Heart left ventricle (tissue), 16 donors: ENCODE measurements at places on chromosomes 5 and 9. TPM values are rescaled to one million over a fixed set of nuclear protein-coding genes. Genes with fewer than 3 reads are reported as not detected.

DNA sequence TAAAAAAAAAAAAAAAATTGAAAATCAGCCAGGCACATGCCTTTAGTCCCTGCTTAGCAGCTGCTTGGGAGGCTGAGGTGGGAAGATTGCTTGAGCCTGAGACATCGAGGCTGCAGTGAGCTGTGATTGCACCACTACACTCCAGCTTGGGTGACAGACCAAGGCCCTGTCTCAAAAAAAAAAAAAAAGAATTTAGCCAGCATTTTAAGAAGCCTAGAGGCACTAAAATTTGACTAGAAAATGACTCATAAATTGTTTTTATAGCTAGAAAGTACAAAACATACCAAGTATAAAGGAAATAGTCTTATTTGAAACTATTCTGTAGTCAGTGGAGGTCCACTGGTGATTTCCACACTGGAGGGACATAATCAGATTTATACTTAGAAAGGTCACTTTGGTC, 17.5 kb downstream of the LRRC70 start:
- DNase-seq = no peak

- no peak for DNase-seq
Observed at GRCh38 chr5:8884029-8884428, 661.8 kb downstream of the SEMA5A start.

DNA sequence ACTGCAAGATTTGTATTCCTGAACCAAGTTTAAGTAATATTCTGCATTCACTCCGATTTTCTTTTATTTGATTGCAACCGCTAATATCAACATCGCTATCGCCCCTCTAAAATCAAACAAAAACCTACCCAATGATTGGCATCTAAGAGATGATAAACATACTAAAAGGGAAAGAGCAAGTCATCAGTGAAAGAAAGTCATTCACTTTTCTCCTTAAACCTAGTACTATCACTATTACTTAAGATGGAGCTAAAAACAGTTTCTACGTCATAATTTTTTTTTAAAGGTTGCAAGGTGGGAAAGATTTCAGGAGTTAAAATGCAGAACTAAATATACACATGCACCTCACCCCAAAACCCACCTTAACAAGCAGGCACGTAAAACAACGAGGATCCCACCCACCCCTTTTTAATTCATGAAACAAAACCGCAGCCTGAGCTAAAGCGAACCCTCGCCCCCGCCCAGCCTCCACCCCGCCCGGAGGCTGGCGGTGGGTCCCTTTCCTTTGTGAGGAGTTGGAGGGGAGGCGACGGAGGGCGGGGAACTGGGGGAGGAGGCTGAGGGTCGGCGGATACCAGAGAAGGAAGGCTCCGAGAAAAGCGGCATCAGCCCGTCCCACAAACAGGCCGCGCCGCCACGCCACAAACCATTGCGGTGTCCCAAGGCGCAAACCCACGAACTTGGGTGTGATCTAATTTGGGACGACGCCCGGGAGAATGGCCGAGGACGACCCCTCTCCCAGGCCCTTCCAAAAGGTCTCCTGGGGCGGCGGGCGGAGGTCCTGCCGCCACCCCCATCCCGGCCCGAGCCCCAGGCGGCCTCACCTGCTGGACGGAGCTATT, 861 bp downstream of the UBQLN1 start:
- DNase-seq = peak; percentile 38

IZUMO3 gene
- total RNA-seq = not detected

DNA sequence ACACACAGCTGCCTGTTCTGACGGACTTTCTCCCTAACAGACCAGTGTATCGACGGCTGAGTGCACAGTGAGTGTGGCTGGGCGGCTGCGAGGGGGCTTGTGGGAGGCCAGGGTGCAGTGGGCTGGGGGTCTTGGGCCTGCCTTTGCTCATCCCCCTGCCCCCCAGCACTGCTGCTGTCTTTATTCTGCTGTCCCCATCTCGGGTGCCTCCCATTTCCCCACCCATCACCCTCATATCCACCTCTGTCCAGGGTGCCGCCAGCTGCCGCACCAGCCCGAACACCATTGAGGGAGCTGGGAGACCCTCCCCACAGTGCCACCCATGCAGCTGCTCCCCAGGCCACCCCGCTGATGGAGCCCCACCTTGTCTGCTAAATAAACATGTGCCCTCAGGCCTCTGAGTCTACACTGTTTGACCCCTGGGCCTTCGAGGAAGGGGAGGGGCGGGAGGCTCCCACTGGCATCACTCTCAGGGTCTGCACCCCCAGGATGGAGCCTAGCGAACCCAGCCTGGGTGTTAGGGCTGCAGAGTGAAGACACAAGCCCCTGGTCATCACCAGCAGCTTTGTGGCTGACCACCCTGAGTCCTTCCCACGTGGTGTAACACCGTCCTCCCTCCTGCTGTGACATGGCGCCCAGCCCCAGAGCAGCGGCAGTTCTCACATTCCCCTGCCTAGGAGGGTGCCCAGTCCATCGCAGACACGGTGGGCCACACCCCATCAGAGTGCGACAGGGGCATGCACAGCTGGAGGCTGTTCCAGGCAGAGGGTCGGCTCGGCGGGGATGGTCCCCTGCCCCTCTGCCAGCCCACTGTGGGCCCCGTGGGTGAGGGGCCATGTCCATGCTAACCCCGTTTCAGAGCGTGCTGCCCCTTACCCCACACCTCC, 4.0 kb downstream of the LCN2 start:
- no peak for DNase-seq

PFN3 gene
- total RNA-seq = not detected

NPDC1 gene
- total RNA-seq = 114 TPM

DNA sequence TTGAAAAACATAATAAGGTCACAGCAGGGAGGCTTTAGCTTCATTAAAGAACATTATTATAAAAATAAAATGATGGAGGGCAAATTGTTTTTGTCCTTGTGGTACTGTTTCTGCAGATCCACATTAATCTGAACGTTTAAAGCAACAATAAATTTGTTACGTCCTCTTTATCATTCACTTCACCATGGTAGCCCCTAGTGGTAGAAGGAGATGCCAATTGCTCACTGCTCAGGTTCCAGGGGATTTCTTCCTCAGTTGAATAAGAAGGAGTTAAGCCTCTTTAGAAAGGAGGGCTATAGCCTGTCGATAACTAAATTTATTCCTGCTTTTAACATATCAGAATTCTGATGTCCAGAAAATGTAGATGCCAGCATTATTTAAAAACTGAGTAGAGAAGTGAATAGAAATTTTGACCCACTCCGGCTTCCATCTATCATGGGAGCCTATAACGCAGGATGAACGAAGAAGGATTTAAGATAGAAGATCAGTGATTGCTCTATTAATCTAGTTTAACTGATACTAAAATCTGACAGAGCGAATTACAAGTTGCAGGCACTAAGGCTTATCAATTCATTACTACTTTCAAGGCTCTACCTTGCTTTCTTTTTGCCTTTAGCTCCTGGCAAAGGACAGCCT, 692.3 kb downstream of the PTPRD start:
- no peak for DNase-seq

DNA sequence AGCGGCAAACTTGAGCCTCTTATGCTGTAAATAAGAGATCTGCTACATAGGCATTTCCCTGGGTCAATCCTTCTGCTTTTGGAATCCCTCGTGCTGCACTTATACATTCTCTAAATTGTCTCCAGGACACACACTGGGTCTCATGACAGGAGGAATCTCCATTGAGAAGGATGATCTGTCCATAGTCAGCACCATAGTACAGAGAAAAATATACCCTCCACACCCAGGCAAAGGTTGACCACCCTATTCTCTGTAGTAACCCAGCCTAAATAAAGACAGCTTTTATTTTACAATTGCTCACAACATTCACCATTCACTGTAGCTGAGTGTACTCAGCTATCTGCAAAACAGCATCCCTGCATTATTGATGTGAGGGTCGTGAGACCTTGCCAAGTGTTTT, 111.2 kb downstream of the SV2C start:
- no peak for DNase-seq

- DNase-seq = peak; percentile 42
Observed at GRCh38 chr5:169803077-169803981, 166.3 kb downstream of the DOCK2 start.

TSLP gene
- 4.1 TPM for total RNA-seq

TXNDC8 gene
- not detected for total RNA-seq

SLC6A3 gene
- total RNA-seq = not detected

GRCh38 chr5:39218482-39219402, 621 bp downstream of the FYB1 start:
- DNase-seq = no peak

DNA sequence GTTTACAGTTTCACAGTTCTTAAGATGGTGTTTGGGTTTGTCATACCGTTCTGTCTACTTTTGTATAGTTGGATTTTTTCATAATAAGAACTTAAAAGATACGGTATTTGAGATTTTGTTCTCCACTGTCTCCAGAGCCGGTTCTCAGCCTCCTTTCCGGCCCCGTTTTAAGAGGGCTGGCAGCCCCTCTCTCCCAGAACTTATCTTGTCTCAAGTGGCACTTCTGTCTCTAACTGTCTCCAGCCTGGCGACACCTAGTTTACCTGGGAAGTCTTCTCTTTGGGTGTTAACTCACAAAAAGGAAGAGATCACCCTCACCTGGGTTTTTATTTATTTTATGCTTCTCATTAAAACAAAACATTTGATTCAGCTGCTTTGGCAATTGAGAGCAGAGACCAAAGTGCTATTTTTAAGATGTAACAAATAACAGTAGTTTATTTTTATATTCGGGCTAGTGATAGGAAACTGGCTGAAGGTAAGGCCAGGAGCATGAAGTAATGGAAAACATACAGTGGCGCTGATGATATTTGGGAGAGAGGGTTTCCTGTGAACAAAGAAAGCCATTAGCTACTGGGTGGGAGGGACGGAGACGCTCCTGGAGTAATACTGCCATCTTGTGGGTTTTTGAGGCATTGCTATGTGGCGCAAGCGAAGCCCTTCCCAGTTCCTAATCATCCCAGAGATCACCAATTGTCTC, 48.3 kb downstream of the ACER2 start:
- peak; percentile 54 for DNase-seq

ARSI gene
- total RNA-seq = 0.49 TPM

- no peak for DNase-seq
Observed at GRCh38 chr5:126368239-126368812, 54.9 kb upstream of the GRAMD2B start.

TMEM215 gene
- not detected for total RNA-seq

- DNase-seq = no peak
Observed at GRCh38 chr5:90602681-90603080, 44.1 kb downstream of the ADGRV1 start.

DNA sequence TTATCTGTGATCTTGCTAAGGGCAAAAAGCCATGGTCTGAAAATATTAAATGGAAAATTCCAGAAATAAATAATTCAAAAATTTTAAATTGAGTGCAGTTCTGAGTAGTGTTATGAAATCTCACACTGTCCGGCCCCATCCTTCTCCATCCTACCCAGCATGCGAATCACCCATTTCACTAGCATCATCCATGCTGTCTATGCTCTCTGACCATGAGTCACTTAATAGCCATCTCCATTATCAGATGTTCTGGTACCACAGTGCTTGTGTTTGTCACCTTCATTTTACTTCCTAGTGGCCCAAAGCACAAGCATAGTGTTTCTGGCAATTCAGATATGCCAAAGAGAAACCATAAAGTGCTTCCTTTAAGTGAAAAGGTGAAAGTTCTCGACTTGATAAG, 63.3 kb upstream of the SMC5 start:
- no peak for DNase-seq

LCN15 gene
- not detected for total RNA-seq

DNA sequence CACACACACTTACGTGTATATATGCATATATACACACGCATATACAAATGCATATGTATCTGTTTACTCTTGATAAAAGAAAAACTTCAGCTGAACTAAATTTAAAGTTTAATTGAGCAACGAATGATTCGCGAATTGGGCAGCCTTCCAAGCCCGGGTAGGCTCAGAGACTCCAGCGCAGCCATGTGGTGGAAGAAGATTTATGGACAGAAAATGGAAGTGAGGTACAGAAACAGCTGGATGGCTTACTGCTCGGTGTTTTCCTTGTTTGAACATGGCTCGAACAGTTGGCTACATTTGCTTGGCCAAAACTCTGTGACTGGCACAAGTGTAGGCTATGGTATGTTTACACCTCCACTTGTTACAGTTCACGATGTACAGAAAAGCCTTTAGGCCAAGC, 239.3 kb upstream of the PRDM9 start:
- DNase-seq = no peak

DNA sequence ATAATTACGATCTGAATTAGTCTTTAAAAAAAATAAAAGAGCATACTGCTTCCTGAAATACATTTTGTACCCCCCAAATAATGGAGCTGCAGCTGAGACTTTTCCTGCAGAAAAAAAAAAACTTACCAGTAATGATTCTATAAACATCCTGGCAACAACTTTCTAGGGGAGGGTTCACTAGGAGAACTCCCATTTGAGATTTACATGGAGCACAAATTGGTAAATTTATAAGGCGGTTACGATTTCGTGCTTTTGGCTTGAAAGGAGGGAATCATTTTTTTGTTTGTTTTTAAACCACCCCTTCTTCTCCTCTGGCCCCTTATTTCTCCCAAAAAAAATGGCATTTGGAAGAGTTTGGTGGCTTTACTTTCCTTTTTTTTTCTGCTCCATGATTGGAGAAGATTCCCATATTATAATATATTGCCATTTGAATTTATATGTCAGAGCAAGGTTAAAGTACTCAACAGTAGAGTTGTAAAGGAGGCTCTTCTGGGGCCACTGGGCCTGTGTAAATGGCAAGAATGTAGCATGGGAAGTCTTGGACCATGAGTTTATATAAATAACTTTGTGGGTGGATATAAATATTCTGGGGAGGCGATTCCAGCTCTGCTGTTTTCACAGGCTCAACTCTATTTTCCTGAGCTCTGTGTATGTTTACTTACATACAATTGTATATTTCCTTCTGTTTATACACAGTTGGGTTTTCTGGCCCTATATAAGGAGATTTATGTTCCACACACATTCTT, 159.9 kb downstream of the CSNK1G3 start:
- no peak for DNase-seq

FABP6 gene
- 1.3 TPM for total RNA-seq

RNF208 gene
- total RNA-seq = 34.1 TPM

TSSK1B gene
- not detected for total RNA-seq

GRCh38 chr5:32030686-32031085, 143.4 kb downstream of the GOLPH3 start:
- no peak for DNase-seq

DNA sequence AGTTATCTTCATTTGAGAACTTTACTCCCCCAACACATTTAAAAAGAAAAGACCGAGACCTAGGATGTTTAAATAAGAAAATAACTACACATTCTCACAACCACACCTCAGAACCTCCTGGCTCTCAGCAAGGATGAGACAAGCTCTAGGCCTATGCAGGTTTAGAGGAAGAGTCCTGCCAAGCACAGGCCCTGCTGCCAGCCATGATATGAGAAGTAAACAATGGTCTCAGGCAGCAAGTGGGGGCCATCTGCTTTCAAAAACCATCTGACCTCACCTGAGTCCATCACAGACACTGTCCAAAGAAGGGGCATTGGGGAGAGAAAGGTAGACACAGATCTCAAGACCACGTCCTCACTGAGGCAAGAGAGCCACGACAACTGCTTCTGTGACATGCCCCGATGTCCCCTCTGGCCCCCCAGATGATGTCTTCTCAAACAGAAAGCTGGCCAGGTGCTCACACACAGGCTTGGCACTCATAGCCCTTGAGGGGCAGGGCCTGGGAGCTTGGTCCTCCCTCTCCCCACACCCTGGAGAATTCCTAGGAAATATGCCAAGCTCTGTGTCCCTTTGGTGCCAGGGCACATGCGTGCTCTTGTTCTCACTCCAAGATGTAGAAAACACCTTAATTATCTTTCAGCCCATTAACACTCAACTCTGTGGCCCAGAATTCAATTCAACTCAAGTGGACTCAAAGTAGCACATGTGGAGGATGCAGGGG, 150.4 kb downstream of the FSTL4 start:
- DNase-seq = no peak

SH2D3C gene
- 25.7 TPM for total RNA-seq
